ENCODE measurements at places on chromosomes 11 and 22.

- no peak for DNase-seq
Measured at GRCh38 chr11:117646411-117646810, 150.6 kb downstream of the DSCAML1 start.

- no peak for DNase-seq
Measured at GRCh38 chr22:40241200-40241763, 63.6 kb downstream of the TNRC6B start.

DNA sequence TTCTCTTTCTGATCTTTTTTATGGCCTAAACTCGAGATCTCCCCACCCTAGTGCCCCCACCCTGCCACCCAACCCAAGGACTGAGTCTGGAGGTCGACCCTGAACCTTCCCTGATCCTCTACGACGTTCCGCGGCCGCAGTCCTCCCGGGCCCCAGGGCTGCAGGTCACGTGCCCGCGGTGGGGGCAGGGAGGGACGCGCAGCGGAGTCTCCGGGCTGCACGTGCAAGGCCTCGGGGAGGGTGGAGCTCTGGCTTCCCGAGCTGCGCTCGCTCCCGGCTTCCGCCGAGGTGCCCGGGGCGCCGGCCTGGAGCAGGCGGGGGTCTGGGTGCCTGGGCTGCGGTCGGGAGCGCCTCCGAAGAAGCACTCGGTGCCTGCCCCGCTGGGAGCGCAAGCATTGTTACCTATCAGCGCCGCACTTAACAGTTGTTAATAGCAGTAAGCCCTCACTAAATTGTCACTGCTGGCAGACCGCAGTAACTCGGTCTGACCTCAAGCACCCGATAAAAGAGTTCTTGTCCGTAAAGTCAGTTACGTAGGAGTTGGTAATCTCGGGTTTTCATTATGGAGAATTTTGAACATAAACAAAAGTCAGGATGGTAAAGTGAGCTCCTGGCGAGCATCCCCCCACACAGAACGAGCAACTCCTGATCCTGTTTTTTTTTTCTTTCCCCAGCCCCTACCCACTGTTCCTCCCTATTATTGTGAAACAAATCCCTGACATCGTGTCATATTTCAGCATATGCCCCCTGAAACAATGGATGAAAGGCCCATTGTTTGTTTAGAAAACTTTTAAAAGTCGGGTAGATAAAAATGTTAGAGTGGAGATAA, 69.7 kb upstream of the EP300 start:
- peak; percentile 84 for DNase-seq

DNA sequence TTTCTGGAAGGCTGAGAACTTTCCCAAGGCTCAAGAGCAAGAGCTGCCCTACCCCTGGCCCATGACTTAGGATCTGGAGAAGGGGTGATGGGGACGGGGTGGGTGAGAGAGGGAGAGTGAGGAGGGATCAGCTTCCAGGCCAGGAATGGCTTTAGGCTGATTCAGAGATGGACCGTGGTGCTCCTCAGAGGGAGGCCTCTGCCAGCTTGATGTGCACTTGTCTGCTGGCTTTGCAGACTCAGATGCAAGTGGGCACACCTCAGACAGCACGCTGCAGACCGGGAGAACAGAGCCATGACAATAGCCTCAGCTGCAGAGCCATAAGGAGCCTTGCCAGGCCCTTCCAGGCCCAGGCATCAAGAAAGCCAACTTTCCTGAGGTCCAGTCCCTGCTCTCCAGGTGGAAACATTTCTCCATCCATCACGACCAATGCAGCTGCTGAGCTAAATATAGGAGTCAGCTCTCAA, 41.3 kb downstream of the ALX4 start:
- no peak for DNase-seq

DNA sequence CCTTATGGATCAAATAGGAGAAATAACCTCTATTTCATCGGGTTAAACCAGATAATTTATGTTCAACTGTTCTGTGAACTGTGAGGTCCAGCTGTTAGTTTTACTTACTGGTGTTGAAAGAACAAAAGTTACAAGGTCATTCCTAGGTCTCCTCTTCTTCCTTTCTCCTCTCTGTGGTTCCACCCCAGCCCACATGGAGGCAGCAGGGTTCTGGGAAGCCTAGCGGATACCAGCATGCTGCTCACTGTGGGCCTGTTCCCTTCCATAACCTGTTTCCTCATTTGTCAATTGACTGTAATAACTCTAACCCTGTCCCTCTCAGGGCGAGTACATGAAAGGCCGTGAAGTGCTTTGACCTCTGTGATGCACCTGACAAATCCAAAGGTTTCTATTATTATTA, 27.8 kb downstream of the RELT start:
- DNase-seq, result peak; percentile 73

DNA sequence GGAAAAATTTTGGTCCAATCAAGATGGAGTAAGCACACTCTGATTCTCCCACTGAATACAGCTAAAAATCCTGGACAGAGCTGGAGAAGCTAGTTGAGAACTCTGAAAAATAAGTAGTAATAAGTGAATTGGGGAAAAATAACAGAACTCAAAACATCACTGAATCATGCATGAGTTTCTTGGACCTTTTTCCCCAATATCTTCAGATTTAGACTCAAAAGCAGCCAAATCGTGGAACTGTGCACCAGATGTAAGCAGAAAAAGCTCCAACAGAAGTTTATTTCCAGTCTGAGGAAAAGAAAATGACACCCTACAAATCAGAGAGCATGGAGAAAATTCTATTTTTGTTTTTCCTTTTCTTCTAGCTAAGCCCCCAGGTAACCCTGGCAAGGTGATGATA, 279.7 kb upstream of the CTSC start:
- no peak for DNase-seq

DNA sequence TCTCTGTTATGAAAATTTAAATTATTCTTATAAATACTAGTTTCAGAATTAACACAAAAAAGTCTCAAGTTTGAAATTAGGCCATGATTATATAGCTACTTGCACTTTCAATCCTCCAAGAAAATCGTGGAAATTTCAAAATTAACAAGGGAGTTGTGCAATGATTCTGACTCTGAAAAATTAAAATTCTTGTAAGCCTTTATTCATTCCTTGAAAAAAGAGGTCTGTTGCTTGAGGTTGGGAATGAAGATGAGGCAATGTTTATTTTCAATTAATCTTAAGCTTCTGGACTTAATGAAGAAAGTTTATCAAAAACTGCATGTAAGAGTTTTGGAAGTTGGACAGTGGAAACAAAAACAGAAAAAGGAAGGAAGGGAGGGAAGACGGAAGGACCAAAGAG, 128.2 kb upstream of the FIBIN start:
- DNase-seq, result no peak

DNA sequence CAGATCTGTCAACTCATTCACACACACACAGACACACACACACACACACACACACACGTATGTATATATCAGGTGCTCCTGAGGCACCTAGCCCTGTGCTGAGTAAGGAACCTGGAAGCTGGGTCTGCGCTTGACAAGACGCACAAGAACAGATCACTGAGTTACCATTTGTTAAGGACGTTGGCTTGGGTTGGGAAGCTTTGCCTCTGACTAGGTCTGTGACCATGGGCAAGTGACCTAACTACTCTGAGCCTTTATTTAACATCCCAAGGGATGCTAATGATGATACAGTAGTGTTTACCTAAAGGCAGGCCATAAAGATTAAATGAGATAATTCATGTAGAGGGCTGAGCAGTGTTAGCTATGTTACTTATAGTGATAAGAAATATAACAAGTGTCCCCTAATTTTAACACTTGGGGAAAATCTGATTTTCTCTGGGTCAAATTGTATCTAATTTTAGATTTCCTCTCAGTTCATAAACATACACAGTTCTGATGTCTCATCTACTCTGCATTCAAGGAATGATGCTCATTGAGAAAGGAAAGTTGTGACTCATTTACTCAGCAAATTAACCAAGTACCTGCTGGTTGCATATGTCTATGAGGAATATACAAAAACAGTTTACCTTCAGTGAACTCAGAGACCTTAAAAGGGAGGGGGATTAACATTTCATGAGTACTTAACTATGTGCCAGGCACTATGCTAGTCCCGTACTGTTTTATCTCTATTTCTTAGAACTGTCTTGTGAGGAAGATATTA, 13.6 kb downstream of the RNF185 start:
- no peak for DNase-seq

- DNase-seq, result no peak
Measured at GRCh38 chr11:61367406-61367805, 5.2 kb downstream of the TMEM138 start.

GRCh38 chr11:69978841-69979614, 99.1 kb upstream of the ANO1 start:
- no peak for DNase-seq

GRCh38 chr11:47577460-47578041, 1.2 kb downstream of the KBTBD4 start:
- no peak for DNase-seq

GRCh38 chr11:57283231-57283990, 41.3 kb downstream of the TNKS1BP1 start:
- no peak for DNase-seq

- DNase-seq, result no peak
Measured at GRCh38 chr11:66281776-66282467, 3.9 kb downstream of the CNIH2 start.

GRCh38 chr11:115207916-115208315, 296.3 kb downstream of the CADM1 start:
- no peak for DNase-seq

GRCh38 chr11:129861702-129862522, 33.5 kb downstream of the NFRKB start:
- DNase-seq, result no peak

DNA sequence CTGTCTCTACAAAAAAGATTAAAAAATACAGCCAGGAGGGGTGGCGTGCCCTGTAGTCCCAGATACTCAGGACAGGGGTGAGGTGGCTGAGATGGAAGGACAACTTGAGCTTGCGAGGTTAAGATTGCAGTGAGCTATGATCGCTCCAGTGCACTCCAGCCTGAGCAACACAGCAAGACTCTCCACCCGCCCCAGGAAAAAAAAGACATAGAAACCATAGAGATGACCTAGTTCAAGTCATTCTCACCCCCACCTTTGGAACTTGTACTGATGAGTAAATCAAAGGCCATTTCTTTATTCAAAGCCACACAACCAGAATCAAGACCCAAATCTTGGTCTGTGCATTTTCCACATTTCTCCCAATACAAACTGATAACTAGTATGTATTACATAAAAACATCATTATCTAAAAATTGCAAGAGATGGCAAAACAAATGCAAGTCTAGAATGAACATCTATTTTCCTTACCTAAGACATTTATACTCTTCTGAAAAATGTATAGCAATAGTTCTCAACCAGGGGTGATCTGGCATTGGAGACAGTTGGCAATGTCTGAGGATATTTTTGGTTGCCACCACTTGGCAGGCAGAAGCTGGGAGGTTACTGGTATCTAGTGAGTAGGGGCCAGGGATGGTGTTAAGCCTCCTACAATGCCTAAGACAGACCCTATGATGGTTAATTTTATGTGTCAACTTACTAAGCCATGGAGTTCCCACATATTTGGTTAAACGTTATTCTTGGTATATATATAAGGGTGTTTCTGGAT, 34.6 kb downstream of the LGR4 start:
- no peak for DNase-seq

DNA sequence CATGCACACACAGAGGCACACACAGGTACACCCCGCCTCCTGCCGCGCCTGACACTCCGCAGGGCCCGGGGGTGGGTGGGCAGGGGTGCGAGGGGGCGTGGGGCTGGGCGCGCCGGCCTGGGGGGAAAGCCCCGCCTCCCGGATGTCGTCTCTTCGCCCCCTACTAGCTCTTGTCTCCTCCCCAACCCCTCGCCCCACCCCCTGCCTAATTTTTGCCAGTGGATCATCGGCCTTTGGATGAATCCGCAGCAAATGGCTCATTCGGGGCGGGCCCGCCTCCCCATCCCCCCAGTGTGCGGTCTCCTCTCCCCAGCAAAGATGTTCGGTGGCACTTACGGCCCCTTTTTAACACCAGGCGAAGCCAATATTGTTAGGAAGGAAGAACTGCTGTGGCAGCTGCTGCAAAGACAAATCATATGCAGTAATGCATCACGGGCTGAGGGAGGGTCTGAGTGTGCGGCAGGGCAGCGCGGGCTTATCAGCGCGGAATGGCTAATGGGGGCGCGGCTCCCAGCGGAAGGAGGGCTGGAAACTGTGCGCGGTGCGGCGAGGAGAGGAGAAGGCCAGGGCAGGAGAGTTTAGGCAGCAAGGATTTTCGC, 13.4 kb upstream of the NECTIN1 start:
- no peak for DNase-seq

DNA sequence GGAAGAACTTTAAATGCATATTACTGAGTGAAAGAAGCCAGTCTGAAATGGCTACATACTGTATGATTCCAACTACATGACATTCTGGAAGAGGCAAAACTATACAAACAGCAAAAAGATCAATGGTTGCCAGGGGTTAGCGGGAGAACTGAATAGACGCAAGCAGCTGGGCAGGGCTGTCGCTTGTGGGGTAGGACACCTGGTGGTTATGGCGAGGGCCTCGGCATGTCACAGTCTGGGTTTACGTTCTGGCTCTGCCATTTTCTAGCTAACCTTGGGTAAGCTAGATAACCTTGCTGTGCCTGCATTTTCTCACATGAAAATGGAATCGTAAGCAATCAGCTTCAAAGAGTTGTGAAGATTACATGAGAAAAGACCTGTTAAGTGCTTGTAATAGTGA, 55.2 kb upstream of the SYT13 start:
- DNase-seq, result no peak

- no peak for DNase-seq
Measured at GRCh38 chr11:32885556-32885955, 7.1 kb upstream of the QSER1 start.

DNA sequence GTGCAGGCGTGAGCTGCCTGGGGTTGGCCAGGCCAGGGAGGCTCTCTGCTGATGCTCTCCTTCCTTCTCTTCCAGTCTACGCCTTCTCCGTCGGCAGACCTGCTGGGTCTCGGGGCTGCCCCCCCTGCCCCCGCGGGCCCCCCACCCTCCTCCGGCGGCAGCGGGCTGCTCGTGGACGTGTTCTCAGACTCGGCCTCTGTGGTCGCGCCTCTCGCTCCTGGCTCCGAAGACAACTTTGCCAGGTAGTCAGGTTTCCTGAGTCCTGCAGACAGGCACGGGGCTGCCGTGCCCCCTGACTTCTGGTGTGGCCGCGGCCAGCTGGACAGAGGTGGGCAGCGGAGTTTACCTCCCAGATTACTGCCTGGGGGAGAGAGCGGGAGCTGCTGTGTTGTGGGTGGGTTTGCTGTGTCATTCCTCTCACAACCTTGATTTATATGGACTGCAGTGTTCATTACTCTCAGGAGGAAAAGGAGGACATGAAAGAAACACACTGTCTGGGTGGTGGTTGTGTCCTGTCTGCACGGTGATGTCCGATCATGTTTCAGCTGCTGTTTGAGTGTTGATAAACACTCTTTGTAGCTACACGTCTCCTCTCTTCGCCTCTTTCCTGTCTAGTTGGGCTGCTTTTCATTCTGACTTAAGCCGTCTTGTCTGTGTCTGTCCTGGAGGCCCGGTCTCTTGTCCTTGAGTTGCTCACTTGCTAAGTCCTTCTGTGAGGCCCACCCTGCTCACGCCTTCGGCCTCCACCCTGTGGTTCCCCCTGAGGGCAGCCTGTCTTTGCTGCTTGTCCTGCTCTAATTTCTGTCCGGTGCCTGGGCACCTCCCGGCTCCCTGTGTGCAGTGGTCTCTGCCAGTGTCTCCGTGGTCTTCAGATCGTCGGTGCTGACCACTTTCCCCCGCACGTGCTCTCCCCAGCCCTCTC, 35.9 kb downstream of the MUC6 start:
- DNase-seq, result no peak

All from dorsolateral prefrontal cortex (tissue), 122 donors.